NCI-H2029 (cell line): ENCODE measurements at places on chromosomes 5 and 9.

DNA sequence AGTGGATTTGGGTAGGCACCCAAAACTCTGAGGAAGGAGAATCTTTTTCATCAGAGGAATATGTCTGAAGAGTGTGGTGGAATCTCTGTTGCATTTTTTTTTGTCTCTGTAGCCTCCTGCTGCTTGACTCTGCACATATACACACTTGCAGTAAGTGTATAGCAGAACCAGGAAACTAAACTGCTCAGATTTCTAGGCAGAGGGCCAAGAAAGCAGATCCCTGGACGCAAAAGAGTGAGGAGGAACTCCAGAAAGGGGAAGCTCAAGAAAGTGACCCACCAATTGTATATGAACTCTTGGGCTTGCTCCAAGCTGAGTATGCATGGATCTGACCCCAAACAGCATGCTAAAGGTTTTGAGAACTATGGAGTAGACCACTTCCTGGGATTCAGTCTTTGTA is 181.8 kb downstream of the GADD45G start:
- no peak for DNase-seq

DNA sequence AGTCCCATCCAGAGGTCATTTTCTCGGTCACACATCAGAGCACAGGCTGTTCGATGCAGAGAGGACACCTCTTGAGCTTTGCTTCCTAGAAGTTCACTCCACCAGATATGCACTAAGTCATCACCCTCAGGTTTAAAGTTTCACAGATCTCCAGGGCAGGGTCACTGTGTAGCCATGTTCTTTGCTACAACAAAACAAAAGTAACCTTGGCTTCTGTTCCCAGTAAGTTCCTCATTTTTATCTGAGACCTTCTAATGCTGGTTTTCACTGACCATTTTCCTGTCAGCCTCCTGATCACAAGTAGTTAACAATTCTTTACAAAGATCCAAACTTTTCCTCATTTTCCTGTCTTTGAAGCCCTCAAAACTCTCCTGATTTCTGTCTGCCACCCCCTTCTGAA is 97.5 kb upstream of the CTSV start:
- DNase-seq: no peak

- DNase-seq: peak; percentile 24
Observed at GRCh38 chr9:70607329-70607728, 192.9 kb upstream of the KLF9 start.

- no peak for DNase-seq
Observed at GRCh38 chr9:16921855-16922254, 51.4 kb upstream of the BNC2 start.

- DNase-seq: no peak
Observed at GRCh38 chr5:139016186-139016585, 141.1 kb upstream of the LRRTM2 start.

GRCh38 chr9:116935149-116935897 is 248.2 kb downstream of the TRIM32 start:
- DNase-seq: no peak

DNA sequence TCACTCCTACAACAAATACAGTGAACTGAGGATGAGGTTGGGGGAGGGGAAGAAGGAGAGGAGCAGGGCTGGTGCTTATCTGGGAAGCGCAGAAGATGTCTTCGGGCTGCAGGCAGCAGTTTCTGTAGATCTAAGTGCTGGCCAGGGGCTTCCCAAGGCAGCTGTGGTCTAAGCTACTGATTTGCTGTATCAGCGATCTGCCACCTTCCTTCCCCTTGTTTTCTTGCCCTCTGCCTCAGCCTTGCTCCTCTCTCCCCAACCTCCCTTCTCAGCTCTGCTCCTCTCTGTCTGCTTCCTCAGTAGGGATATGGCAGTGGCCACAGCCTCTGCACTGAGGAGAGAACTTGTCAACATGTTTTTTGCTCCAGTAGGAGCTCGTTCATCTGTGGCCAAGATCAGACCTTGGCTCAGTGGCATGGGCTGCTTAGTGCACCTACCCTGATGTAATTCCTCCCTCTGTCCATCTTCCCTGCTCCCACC is 42.8 kb upstream of the IL6ST start:
- no peak for DNase-seq

- DNase-seq: no peak
Observed at GRCh38 chr9:24846248-24846912, 300.7 kb upstream of the IZUMO3 start.

DNA sequence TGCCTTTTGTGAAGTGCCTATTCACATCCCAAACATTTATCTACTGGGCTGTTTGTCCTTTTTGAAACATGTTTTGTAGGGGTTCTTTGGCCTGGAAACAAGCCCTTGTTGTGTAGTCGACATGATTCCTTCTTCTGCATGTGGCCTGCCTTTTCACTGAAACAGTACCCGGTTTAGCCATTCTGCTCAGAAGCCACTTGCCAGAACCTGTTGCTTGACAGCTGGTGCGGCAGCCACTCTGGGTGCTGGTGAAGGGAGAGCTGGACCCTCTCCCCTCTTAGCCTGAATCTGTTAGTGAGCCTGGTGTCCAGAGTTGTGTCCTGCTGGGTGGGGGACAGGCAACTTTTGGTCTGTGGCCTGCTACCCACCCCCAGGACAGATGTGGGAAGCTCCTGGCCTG is 128.8 kb upstream of the CACNA1B start:
- DNase-seq: no peak

DNA sequence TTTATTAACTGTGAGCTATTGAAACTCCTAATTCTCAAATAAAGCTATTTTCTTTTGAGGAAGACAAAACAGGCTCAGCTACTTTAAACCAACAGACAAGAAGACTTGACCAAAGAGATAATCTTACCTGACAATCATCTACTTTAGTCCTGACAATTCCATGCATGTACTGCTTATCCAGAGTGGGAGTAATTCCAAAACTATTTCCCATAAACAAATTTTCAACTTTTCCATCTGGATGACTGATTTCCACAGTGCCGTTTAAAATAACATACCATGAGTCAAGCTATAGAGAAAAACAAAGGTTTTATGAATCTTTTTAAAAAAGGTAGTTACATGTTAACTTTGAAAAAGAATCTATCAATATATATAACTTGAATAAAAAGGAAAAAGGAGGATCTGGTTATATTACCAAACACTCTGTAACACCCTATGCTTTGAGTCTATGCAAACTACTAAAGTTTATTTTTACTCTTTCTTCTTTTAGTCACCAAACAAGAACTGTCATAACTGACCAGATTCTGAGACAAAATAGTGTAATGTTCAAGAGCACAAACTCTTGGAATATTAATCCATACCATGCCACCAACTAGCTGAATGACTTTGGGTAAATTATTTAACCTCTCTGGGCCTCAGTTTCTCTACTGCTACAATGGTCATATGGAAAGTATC is 129.7 kb downstream of the RAPGEF6 start:
- no peak for DNase-seq

GRCh38 chr5:73031839-73032238 is 76.0 kb downstream of the FCHO2 start:
- DNase-seq: no peak

- no peak for DNase-seq
Observed at GRCh38 chr9:90038763-90039162, 434.0 kb downstream of the GADD45G start.

GRCh38 chr5:96743065-96743768 is 64.5 kb downstream of the ERAP1 start:
- DNase-seq: no peak

DNA sequence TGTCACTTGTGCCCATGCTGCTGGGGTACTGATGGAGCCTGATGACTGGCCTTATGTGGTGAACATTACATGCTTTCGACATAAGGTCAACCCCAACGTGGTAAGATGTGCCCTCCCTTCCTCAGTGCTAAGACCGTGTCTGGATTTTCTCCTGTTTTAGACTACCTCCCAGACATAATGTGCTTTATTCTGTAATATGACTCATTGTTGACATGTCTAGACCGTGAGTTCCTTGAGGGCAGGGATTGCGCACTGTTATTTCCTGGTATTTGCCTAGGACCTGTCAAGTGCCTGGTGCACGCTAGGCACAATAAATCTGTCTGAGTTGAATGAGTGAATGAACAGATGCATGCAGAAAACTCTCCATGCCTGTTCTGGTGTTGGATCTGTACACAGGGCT is 346.0 kb downstream of the KDM4C start:
- DNase-seq: no peak

DNA sequence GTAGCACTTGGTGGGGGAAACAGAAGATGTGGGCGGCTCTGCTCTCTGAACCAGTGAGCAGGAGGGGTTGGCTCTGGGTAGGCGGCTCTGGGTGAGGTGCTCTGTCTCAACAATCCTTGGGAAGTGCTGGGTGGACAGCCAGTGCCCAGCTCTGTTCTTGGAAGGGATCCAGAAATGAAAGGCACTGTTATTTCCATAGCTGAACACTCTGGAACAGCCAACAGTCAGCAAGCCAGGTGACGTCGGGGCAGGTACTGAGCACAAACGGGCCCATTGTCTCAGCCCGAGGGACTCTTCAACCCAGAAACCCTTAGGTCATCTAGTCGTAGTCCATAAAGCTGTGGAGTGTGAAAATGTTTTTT is 36.3 kb downstream of the OLFM1 start:
- DNase-seq: no peak

- DNase-seq: no peak
Observed at GRCh38 chr9:91162784-91163443, 198.8 kb downstream of the AUH start.

- DNase-seq: no peak
Observed at GRCh38 chr5:157976429-157976828, 117.5 kb upstream of the CLINT1 start.

DNA sequence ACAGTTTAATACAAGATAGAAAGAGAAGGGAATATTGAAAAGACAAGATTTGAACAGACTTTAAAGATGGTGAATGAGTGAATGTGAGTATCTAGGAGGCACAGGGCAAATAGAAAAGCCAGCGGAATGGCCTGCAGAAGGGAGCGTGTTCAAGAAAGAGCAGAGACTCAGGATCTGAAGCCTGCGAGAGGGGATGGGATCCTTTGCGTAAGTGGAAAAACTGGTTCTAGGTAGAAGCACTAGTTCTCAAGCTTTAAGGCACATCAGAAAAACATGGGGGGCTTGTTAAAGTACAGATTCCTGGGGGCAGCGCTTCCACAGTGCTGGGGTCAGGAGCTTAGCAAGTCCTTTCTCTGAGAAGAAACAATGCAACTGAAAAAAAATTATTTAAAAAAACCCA is 94.8 kb upstream of the NFIL3 start:
- DNase-seq: no peak

GRCh38 chr9:82492274-82492673 is 503.7 kb downstream of the SPATA31D1 start:
- DNase-seq: no peak

- DNase-seq: no peak
Observed at GRCh38 chr9:98356953-98357690, 101.7 kb upstream of the TBC1D2 start.

DNA sequence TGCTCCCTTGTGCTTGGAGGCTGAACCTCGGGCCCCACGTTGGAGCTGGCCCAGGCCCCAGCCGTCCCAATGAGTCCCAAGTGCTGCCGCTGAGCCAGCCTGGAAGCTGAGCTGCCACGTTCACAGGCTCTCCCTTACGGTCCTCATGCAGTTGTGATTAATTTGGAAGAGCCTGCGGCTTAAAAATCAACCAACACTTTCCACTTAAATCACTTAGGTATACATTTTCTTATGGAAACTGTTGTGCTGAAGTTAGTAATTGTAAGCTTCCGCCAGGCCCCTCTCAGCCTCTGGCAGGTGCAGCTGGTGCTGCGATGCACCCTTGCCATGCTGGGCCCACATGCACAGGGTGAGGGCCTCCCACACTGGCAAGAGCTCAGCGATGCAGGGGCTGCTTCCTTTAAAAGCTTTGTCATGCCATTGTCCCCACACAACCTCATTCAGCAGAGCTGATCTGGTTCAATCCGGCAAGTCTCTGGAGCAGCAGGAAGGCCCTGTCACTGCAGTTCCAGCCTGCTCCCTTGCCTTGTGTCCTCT is 61.0 kb downstream of the IPPK start:
- peak; percentile 86 for DNase-seq

DNA sequence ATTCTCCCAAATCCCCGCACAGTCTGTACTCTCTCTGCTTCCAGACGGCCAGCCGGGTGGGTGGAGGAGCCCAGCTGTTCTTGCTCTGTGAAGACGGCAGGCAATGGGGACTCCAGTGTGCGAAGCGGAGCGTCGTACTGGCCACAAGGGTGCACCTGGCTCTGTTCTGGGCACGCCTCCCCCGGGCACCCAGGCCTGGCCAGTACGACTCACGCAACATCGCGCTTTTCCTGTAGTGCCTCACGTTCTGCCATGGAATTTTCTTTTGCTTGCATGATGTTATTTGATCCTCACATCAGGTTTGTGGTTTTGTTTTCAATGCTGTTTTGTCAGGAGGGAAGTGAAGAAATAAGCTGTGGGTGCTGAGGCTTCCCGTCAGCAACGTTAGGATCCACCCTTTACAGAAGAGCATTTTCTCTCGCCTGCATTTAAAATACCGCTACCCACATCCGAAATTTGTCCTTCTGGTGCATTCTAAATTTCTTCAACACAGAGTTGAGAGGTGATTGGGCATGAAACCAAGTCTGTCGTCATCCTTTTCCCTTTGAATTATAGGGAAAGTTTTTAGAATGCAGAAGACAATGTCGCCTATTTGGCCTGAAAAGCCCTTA is 311.7 kb downstream of the TRIM36 start:
- no peak for DNase-seq

- DNase-seq: no peak
Observed at GRCh38 chr5:159094745-159095144, 5.0 kb downstream of the EBF1 start.

DNA sequence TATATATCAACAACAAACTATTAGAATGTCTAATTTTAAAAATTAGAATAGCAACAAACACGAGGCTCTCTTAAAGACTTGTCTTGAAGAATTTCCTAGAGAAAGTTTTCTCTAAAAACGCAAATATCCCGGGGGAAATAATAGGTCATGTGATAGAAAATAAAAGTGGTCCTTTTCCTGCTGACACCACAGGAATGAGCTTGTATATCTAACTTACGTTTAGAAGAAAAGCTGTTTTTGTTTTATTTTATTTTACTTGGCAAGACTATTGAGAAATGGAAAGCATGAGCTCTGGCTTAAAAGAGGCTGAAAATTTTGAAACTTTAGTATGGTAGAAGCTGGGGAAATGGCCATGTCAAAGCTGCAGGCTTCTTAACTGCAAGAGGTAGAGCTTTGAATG is 465.0 kb downstream of the AGTPBP1 start:
- no peak for DNase-seq

GRCh38 chr5:149429839-149430721 is 51.0 kb upstream of the IL17B start:
- no peak for DNase-seq

- DNase-seq: no peak
Observed at GRCh38 chr9:136098844-136099243, 3.8 kb upstream of the NACC2 start.

GRCh38 chr5:137113939-137114338 is 385.2 kb downstream of the SPOCK1 start:
- no peak for DNase-seq

GRCh38 chr9:130794923-130795495 is 40.0 kb upstream of the ABL1 start:
- DNase-seq: no peak
